NCI-H2107 (cell line): ENCODE measurements at places on chromosomes 2 and 18.

- no peak for DNase-seq
These were observed 186.5 kb upstream of the NRP2 start for GRCh38 chr2:205495819-205496218.

GRCh38 chr2:224155896-224156295 lies 116.8 kb upstream of the SERPINE2 start:
- no peak for DNase-seq

DNA sequence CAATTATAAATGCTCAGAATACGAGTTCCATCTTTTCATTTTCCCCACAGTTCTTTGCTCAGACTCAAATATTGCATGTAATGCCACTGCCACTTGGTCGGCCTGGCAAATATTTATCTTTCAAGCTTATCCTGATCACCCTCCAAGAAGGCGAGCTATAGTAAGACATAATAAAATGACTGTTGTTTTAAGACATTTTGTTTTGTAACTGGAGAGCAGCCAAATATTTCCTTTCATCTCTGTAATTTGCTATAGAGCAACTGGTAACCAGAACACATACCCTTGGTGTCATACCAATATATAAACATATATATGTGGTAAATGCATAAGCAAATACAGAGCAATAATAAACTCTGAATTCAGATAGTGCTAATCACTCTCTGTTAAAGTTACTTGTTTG lies 7.3 kb upstream of the ATL2 start:
- no peak for DNase-seq

DNA sequence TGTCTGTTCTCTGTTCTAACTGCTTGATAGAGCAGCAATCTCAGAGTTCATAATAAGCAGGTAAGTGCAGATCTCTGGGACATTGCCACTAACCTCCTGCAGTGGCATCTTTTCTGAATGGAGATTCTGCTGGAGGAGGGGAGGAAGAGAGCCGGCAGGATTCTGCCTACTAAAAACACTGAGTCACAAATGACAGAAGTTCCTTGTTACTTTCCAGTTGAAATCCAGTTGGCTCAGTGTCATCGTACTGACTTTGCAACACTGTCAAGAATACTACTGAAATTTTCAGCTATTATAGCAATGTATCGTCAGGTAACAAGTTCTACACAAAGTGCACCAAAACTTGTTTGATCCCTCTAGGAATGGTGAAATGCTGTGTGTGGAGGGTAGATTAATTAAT lies 79.6 kb upstream of the ST6GAL2 start:
- no peak for DNase-seq

DNA sequence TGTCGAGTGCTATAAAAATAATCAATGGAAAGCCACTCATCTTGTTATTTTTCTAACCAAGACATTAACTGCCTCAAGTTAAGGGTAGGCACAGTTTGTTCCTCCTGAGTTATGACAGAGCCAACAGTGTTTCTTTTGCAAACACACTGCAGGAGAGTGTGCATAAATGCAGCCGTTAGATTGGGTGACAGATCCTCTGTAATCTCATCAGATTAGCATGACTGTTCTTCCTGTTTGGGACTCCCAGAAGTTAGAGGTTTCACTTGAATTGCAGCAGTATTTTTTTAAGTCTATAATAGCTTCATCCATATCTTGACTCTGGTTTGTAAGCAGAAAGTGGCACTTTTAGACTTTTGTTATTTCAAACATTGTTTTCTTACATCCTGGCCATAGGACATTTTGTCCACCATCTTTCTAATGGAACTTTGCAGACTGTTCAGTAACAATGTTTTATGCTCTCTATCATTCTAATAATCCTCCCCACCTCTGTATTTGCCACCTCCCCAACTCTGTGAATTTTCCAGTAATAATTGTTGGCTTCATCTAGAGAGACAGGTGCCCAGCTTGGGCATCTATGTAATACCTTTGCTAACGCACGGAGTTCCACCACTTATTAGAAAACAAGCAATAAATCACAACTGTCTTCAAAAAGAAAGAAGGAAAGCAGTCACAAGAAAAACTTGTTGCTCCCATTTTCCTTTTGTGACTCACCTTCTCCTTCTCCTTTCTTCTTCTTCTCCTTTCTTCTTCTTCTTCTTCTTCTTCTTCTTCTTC lies 560.0 kb downstream of the ADCYAP1 start:
- DNase-seq, result no peak

DNA sequence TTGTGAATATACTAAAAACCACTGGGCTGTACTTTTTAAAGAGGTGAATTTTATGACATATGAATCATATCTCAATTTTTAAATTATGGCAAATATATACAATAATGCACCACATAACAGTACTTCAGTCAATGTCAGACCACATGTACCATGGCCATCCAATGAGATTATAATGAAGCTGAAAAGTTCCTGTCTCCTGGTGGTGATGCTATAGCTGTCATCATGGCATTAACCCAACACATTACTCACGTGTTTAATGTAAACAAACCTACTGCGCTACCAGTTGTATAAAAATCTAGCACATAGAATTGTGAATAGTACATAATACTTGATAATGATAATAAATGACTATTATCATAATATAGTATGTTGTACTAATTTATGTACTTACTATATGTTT lies 77.6 kb upstream of the ID2 start:
- no peak for DNase-seq

GRCh38 chr2:142952018-142952417 lies 74.6 kb downstream of the KYNU start:
- no peak for DNase-seq

- DNase-seq, result no peak
These were observed 895.2 kb downstream of the TRIB2 start for GRCh38 chr2:13611939-13612338.

- peak; percentile 5 for DNase-seq
These were observed 169.2 kb downstream of the ZFP36L2 start for GRCh38 chr2:43057026-43057741.

- DNase-seq, result no peak
These were observed 29.4 kb downstream of the MAP4K3 start for GRCh38 chr2:39407516-39408296.

DNA sequence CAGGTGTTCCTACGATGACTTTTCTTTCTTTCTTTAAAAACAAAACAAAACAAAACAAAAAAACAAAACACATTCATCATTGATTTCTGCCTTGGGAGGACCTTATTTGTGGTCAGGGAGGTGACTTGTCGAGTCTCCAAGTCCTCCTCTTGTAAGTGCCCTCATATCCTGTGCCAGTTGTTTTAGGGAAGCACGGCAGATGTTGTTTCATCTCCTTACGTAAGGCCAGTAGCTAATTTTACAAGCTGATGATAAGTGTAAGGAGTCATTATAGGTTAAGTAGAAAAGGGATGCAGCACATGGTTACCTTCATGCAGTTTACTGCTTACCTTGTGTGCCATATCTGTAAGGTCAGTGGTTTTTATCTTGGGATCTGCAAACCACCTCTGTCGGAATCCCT lies 52.2 kb downstream of the MRPS9 start:
- no peak for DNase-seq

DNA sequence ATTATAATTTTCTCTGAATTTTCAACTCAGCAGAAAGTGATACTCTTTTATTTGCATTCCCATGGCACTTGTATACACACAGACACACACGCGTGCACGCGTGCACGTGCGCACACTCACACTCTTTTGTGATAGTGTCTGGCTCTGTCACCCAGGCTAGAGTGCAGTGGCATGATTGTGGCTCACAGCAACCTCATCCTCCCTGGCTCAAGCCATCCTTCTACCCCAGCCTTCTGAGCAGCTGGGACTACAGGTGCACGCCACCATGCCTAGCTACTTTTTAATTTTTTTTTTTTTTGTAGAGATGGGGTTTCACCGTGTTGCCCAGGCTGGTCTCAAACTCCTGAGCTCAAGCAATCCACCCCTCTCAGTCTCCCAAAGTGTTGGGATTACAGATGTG lies 123.2 kb downstream of the MC4R start:
- no peak for DNase-seq

DNA sequence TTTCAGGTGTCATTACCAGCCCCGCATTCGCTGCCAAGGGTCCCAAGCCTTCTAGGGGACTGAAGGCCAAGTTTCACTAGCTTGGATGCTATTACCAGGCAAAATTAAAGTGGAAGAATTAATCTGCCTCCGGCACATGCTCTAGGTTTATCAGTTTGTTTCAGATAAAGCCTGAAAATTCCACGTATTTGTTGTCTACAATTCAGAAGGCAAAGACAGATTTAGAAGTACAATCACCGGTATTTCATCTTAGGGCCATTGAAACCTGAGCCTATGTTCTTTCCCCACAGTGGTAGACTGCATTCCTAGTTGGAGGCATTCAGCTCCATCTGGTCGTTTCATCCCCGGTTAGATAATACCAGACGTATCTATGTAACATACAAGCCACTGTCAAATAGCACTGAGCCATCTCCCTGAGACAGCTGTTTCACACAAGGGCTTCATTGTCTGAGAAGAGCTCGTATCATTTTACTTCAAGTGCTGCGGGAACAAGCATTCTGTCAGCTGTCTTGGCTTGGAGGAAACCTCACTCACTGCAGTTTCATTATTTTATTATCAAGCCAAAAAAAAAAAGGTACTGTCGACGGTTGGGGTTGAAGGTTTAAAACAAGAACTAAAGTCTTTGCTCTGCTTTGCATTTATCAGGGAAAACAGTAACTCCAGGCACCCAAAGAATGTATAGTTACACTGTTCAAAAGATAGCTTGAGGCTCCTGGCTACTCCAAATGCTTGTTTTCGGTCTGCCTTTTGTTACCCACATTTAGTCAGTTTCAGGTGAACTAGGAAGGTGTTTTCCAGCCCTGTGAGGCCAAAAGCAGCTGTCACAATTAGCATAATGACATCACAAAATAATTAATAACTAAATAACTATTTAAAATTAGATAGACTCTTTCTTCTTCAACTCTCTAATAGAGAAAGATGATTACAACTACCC lies 76.7 kb downstream of the TGIF1 start:
- peak; percentile 54 for DNase-seq

DNA sequence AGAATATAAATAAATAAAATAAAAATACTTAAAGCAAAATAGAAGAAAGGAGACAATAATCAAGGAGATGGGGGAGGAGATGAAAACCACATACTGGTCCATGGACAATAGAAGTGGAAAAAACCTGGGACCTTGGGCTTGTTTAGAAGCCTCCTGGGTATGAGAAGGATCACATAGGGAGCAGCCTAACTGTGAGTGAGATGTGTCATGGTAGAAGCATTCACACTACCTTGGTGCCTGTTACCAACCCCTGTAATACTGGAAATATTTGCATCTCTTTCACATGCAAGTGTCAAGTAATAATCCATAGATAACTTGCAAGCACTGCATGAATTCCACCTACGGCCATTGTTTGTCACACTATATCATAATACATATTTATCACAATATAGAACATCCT lies 23.2 kb upstream of the RNF103 start:
- no peak for DNase-seq

GRCh38 chr18:48887905-48888772 lies 62.6 kb downstream of the SMAD7 start:
- DNase-seq, result no peak

DNA sequence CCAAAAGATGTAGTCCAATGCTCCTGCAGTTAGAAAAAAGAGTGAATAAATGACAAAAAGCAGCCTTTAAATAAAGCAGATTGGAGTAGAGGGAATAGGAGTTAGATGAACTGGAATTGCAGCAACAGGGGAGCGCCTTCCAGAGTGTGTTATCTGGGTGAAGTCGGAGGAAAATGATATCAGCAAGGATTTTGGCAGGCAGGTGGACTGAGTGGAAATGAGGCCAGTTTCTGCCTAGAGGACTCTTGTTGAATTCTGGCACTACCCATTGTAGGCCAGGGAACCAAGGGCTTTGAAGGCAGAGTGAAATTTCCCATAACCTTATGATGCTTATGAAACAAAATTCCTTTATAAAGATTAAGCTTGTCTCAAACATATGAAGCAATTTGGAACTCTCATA lies 59.8 kb downstream of the AKAIN1 start:
- no peak for DNase-seq

- DNase-seq, result no peak
These were observed 16.1 kb downstream of the NCK2 start for GRCh38 chr2:105760639-105761337.

GRCh38 chr2:128622371-128622770 lies 303.7 kb upstream of the HS6ST1 start:
- no peak for DNase-seq

- DNase-seq, result no peak
These were observed 77.0 kb upstream of the TACR1 start for GRCh38 chr2:75276093-75277029.

DNA sequence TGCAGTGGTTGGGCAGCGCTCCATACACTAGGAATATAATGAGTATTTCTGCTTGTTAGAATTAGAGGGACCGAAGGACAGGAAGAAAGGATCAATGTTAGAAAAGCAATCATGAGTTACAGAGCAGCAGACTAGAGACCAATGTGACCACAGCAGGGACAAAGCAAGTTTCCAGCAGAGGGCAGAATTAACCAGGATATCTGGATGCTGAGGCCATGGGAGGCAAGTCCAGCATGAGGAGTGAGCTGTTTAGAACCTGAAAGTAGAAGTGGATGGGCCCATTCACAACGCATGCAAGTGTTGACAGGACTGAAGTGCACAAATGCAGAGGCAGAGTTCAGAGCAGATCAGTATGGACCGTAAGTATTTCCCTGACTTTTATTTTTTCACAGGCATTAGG lies 910.4 kb upstream of the GYPC start:
- no peak for DNase-seq

- DNase-seq, result no peak
These were observed 232.9 kb upstream of the STK17B start for GRCh38 chr2:196404276-196404675.

- DNase-seq, result no peak
These were observed 628 bp upstream of the CAPG start for GRCh38 chr2:85410584-85411404.

GRCh38 chr2:68846091-68846490 lies 25.1 kb downstream of the BMP10 start:
- DNase-seq, result no peak

DNA sequence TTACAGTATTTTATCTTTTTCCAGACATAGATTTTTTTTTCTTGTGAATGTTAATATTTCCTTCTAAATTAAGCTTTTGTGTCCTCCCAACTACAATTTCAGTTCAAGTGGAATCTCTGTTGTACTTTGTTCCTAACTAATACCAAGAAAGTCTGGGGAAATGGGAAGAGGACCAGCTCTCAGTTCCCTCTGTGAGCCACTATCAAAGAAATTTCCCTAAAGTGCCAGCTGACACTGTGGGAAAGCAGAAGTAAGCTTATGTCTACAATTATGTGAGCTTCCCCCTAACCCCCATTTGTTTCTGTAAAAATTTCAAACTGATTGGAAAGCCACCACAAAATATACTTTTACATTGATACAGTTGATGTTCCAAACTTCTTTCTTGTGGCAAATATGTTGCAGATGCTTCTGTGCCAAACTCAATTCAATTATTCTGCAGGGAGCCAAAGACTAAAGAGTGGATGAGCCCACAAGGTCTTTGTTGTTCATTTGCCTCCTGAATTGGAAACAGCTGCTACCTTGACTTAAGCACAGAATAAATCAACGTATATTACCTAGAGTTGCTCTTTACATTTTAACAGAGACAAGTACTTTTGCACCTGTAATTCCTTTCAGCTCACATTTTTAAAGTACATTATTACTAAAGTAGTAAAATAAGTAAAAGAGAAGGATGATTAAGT lies 306.6 kb downstream of the PTH2R start:
- DNase-seq, result no peak
